Ovary (tissue), 10 donors: ENCODE measurements at places on chromosomes 11 and 22. TPM values are rescaled to one million over a fixed set of nuclear protein-coding genes. Genes with fewer than 3 reads are reported as not detected.

GRCh38 chr11:78427615-78428265 lies 10.1 kb upstream of the GAB2 start:
- no peak overlapping the region for H3K27ac ChIP-seq
- no peak for DNase-seq
- H3K36me3 ChIP-seq, result no peaks in the 10 kb centered on the region
- no peak overlapping the region for H3K4me3 ChIP-seq
- H3K27me3 ChIP-seq, result no peaks in the 10 kb centered on the region

DNA sequence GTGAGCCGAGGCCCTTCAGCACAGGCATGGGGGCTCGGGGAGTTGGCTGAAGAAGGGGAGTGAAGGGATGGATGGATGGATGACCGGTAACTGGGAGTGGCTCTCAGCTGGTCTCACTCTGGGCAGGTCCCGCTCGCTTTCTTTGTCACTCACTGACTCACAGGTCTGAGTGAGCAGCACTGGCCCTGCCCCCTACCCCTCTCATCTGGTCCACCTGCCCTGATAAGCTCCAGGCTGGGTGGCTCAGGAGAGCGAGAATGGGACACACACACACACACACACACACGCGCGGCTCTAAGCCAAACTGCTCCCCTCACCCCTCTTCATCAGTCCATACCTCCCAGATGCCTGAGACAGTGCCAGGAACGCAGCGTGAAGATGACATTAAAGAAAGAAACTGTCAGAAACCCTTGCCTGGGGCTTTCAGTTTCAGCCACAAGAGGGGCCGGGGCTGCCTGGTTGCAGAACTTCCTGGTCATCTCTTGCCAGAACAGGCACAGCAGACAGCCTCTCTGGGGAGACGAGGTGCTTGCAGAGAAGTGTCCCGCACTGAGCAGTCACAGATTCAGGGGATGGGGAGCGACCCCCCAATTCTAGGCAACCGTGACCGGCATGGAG lies 16.5 kb upstream of the SHISAL1 start:
- no peak overlapping the region for H3K27ac ChIP-seq
- no peaks in the 10 kb centered on the region for H3K27me3 ChIP-seq
- peaks cover 1% of the 10 kb centered on the region for H3K4me1 ChIP-seq
- DNase-seq, result no peak

- no peak overlapping the region for H3K4me3 ChIP-seq
- no peak overlapping the region for H3K27ac ChIP-seq
- H3K27me3 ChIP-seq, result no peaks in the 10 kb centered on the region
- no peak for DNase-seq
- H3K36me3 ChIP-seq, result no peaks in the 10 kb centered on the region
- H3K4me1 ChIP-seq, result no peaks in the 10 kb centered on the region
These were observed 324.8 kb upstream of the FOLH1 start for GRCh38 chr11:49533204-49533603.

DNA sequence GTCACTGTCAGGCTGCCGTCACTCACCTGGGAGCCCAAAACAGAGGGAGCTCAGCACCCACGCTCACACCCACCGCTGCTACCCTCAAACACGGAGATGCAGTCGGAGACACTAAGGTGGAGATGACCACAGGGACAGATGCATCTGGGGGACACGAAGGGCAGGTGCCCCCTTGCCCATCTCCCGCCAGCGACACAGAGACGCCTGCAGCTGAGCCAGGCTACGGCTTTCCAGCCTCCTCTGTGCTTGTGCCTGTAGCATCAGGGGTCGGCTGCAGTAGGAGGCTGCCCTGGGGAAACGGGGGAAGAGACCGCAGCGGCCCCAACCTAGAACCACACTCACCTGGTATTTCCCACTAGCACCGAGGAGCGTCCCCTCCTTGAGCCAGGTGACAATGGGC lies 19.3 kb downstream of the IGSF9B start:
- H3K27ac ChIP-seq, result no peak overlapping the region
- no peaks in the 10 kb centered on the region for H3K27me3 ChIP-seq
- no peak overlapping the region for H3K4me3 ChIP-seq

The C11orf97 gene
- total RNA-seq, result not detected

DNA sequence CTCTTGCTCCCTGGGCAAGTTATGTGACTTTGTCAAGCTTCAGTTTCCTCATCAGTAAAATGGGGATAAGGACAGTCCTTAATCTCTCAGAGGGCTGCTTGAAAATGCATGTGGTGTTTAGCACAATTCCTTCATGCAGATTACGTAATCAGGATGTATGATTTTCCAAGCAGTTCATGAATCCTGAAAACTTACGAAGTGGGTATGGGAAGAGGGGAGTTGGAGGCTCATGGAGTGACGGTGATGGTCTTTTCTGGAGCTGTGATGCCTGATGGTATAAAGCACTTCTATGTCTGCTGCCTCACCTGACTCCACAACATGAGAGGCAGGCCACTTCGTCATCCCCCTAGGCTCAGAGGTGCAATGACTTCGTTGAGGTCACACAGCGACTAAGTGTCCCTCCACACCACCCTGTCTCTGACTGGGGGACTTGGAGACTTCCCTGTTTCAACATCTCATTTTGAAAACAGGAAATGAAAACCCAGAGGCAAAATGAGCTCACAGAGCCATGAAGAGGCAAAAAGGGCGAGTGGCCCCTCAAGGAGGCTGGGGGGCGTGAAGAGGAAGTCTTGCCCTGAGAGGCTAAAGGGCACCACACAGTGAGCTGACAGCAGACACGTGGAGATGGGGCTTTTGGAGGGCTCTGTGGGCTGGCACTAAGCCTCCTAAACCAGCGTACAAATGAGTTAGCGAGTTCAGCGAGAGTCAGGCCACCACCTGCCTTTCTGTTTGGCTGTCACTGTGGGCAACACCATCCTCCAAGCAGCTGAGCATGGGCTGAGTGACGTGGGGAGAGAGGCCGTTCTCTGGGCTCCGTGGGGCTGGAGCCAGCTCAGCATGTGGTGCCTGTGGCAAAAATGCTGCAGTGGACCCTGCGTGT lies 10.1 kb downstream of the MCM5 start:
- H3K27ac ChIP-seq, result no peak overlapping the region
- no peaks in the 10 kb centered on the region for H3K27me3 ChIP-seq
- no peak overlapping the region for H3K4me3 ChIP-seq
- DNase-seq, result no peak
- H3K36me3 ChIP-seq, result no peaks in the 10 kb centered on the region

DNA sequence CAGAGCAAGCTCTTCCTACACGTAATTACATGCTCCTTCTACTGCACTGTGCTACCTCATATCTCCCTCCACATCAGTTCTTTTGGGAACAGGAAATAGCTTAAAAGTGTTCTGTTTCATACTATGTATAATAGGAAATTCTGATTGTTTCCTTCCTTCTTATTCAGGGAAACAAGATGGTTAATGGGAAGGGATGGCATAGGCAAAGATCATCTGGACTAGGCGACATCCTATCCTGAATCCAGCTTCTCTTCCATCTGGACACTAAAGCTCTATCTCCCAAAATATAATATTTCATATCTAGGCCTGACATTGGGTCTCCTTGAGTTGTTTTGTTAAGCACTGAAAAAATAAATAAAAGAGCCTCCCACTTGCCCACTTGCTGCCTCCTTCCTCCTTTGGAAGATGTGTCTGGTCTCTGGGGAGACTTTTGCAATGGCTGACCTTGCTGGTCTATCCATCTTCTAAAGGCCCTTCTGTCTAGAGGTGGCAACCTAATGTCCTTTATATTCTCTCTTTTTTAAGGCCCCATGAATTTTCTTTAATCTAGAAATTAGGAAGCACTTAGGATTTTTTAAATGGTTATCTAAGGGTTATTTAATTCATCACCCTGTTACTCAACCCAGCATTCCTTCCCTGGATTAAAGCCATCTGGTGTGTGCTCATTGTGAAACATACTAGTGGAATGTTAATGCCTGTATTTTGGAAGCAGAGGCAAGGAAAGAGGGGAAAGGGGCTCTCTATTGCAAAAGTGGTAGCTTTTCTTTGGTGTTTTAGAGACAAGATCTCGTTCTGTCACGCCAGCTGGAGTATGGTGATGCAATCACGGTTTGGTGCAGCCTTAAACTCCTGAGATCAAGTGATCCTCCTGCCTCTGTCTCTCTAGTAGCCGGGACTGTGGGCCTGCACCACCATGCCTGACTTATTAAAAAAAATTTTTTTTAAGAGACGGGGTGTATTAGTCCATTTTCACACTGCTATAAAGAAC lies 20.6 kb downstream of the CLMP start:
- H3K36me3 ChIP-seq, result no peaks in the 10 kb centered on the region
- H3K27ac ChIP-seq, result no peak overlapping the region
- no peak overlapping the region for H3K4me3 ChIP-seq
- DNase-seq, result no peak

GRCh38 chr11:11427542-11427941 lies 74.5 kb upstream of the CSNK2A3 start:
- DNase-seq, result no peak
- no peaks in the 10 kb centered on the region for H3K36me3 ChIP-seq
- no peak overlapping the region for H3K27ac ChIP-seq
- no peaks in the 10 kb centered on the region for H3K4me1 ChIP-seq

DNA sequence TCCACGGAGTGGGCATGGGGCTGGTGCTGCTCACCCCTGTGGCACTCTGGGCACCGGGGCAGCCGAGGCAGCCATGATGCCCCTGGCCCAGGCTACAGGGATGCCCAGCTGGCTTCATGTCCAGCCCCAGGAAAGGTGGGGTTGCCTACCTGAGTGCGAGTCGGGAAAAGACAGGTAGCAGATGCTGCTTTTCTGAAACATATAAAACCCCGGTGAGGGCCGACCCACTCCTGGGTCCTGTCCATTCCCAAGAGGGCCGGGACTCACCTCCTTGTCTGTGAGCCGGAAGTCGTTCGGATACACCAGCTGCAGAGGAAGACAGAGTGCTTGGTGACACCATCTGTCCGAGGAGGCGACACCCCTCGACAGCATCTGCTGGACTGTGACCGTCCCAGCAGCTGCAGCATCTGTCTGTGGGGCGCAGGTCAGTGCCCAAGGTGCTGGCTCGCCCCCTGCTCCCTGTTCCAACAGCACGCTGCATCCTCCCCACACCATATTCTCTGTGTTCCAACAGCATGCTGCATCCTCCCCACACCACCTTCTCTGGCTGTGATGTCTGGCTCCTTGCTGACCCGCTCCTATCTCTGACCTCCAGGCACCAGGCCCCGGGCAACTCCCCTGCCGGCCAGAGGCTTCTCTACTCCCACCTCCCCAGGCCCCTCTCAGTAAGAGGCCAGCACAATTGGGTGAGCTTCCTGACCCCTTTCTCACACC lies 8.0 kb downstream of the DENND6B start:
- no peak overlapping the region for H3K4me3 ChIP-seq
- no peaks in the 10 kb centered on the region for H3K27me3 ChIP-seq
- H3K27ac ChIP-seq, result no peak overlapping the region
- H3K4me1 ChIP-seq, result no peaks in the 10 kb centered on the region
- DNase-seq, result no peak

The GGTLC2 gene
- not detected for total RNA-seq

The KRTAP5-8 gene
- not detected for total RNA-seq

The FAM83F gene
- 0.60 TPM for total RNA-seq

- no peaks in the 10 kb centered on the region for H3K36me3 ChIP-seq
- H3K27me3 ChIP-seq, result no peaks in the 10 kb centered on the region
- DNase-seq, result no peak
- no peak overlapping the region for H3K27ac ChIP-seq
- no peak overlapping the region for H3K4me3 ChIP-seq
These were observed 6.4 kb upstream of the TENM4 start for GRCh38 chr11:79447038-79447786.

- no peak overlapping the region for H3K27ac ChIP-seq
- H3K4me3 ChIP-seq, result no peak overlapping the region
- DNase-seq, result no peak
- peaks cover 6% of the 10 kb centered on the region for H3K4me1 ChIP-seq
These were observed 20.3 kb upstream of the MYRF start for GRCh38 chr11:61731952-61732675.

DNA sequence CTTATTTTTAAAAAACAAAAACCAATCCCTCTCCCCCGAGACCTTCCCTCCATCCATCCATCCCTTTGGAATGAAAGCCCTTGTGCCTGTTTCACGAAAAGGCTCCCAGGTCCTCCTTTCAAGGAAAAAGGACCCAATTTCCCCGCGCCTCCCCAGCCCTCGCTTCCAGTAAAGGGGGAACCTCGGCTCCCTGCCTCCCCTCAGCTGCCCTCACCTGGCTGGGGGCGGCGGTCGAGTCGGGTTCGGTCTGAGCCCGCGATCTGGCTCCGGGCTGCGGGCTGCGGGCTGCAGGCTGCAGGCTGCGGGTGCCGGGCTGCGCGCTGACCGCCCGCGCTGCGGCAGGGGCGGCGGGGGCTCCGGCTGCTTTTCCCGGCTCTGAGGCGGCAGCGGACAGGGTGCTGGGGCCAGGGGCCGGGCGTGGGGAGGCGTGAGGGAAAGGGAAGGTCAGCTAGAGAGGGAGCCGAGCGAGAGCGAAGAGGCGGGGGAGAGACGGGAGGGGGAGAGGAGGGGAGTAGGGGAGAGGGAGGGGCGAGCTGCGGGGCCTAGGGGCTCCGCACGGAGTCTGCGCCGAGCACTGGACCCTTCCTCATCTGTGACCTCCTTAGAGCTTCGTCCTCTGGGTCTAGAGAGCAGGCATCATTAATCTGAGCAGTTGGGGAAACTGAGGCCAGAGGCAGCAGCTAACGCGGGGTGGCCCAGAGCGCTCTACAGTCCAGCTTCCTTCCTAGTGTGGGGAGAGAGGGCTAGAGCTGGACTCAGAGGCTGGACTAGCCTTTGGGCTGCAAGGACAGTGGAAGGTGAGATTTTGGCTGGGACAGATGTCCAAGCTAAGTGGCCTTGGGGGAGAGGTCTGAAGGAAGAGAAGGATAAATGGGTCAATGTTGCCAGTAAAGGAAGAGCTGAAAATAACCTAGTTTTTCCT lies at the start of gene C1QTNF4:
TSS of gene C1QTNF4 (minus strand) at position 478 of the 922 bp plus-strand sequence. CDS start 3,601 bp downstream, outside the sequence.
- no peaks in the 10 kb centered on the region for H3K27me3 ChIP-seq
- no peaks in the 10 kb centered on the region for H3K36me3 ChIP-seq
- H3K27ac ChIP-seq, result no peak within 1 kb of the TSS

GRCh38 chr11:2911785-2912391 lies 17.3 kb downstream of the PHLDA2 start:
- no peaks in the 10 kb centered on the region for H3K36me3 ChIP-seq
- H3K27me3 ChIP-seq, result no peaks in the 10 kb centered on the region
- DNase-seq, result no peak
- H3K4me3 ChIP-seq, result no peak overlapping the region
- no peaks in the 10 kb centered on the region for H3K4me1 ChIP-seq

GRCh38 chr11:130550150-130550549 lies 101.7 kb downstream of the ADAMTS15 start:
- no peak for DNase-seq
- H3K27me3 ChIP-seq, result no peaks in the 10 kb centered on the region
- peaks cover 5% of the 10 kb centered on the region for H3K4me1 ChIP-seq

- no peak overlapping the region for H3K4me3 ChIP-seq
- DNase-seq, result no peak
- no peaks in the 10 kb centered on the region for H3K4me1 ChIP-seq
- no peak overlapping the region for H3K27ac ChIP-seq
These were observed 1077.9 kb downstream of the DLG2 start for GRCh38 chr11:84549217-84549616.

GRCh38 chr22:44543781-44544477 lies 45.9 kb upstream of the RTL6 start:
- no peaks in the 10 kb centered on the region for H3K36me3 ChIP-seq
- H3K27me3 ChIP-seq, result no peaks in the 10 kb centered on the region
- DNase-seq, result no peak
- H3K4me3 ChIP-seq, result no peak overlapping the region

- no peaks in the 10 kb centered on the region for H3K36me3 ChIP-seq
- H3K4me1 ChIP-seq, result peaks cover 26% of the 10 kb centered on the region
- H3K27me3 ChIP-seq, result no peaks in the 10 kb centered on the region
- no peak overlapping the region for H3K27ac ChIP-seq
These were observed 4.4 kb downstream of the BCR start for GRCh38 chr22:23184764-23185113.

The INS gene
- 0.89 TPM for total RNA-seq
